ENCODE measurements at places on chromosomes 4 and X.

DNA sequence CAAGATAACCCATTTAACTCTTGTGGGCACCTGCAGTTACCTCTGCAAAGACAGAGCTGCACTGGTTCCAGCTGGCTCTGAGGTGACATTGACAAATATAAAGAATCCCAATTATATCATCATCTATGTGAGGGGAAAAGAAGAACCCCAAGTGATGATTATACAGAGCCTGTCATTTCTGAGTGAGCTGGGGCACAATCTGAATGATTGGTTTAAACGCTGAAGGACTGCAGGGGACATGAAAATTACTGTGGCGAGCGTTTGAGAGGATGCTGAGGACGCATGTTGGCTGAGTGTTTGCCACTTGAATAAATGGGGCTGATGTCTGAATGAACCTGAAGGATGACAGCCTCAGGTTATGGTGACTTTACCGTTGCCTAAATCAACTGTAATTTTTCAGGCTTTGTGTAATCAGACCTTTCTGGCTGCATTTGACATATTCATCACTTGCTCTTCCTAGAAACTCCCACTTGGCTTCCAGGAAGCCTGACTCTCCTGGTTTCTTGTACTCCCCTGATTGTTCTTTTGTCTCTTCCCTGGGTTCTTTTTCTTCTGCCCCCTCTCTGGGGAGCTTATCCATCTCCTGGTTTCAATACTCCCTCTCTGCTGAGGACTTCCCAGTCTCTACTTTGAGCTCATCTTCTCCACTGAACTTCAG lies 4.1 kb upstream of the HSD17B10 start:
- DNase-seq, result no peak

- DNase-seq, result no peak
These were observed 26.5 kb upstream of the CYBB start for GRCh38 chrX:37753384-37753783.

- peak; percentile 30 for DNase-seq
These were observed at the start of gene NHSL2 for GRCh38 chrX:71910643-71910985. NHSL2 (plus strand) TSS chrX:71910845.

DNA sequence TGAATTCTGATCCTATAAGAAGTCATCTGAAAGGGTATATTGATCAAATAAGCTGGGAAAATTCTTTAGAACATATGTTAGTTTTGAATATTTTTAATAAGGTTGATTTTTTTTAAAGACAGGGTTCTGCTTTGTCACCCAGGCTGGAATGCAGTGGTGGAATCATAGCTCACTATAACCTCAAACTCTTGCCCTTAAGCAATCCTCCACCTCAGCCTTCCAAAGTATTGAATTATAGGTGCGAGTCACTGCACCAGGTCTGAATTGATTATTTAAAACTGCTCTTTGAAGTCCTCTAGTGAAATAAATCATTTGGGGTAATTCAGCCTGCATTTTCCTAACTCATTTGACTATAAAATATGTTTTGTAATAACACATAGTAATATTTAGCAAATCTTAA lies 812.3 kb downstream of the PDHA2 start:
- DNase-seq, result no peak

DNA sequence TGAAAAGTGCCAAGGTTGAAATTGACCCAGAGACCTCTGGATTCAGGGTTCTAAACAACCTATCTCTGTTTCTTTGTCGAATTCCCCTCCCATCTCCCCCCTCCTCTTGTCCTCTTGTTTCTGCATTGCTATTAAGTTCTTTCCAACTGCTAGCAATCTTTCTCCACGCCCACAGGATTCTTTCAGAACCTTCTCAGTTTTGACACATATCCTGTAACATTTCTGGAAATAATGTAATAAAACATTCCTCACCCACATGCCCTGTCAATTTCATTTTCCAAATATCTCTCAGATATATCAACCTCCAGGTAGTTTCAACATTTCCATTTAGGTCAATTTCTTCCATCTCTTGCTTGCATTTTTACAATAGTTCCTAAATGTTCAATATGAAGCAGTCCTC lies 1105.9 kb downstream of the ARAP2 start:
- DNase-seq, result no peak

- no peak for DNase-seq
These were observed 75.4 kb downstream of the DDIT4L start for GRCh38 chr4:100114909-100115308.

- no peak for DNase-seq
These were observed 312.2 kb downstream of the TMA16 start for GRCh38 chr4:163806653-163807052.

DNA sequence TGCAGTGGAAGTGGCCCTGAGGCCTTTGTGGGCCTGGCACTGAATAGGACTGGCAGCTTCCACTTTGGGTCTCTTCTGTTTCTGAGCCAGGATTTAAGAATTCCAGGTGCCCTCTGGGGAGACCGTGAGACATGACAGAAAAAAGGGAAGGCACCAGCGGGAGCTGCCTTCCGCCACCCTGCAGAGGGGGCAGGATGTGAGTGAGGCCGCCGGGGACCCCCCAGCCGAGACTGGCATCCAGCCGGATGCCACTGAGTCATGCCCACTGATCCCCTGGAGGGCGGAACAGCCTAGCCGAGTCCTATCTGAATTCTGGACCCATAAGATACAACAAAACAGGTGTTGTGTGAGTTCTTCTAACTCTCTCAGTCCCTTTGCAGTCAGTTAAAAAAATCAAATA lies 41.3 kb downstream of the C4orf50 start:
- DNase-seq, result no peak

GRCh38 chrX:49037883-49038475 lies 5.2 kb downstream of the TFE3 start:
- no peak for DNase-seq

GRCh38 chr4:73729534-73730165 lies 10.7 kb upstream of the CXCL8 start:
- DNase-seq, result peak; percentile 0

GRCh38 chrX:1475881-1476280 lies 23.2 kb upstream of the ASMTL start:
- DNase-seq, result no peak

GRCh38 chr4:15848191-15848842 lies 70.2 kb downstream of the CD38 start:
- no peak for DNase-seq

GRCh38 chrX:150478496-150479492 lies 89.6 kb upstream of the MTM1 start:
- peak; percentile 31 for DNase-seq

DNA sequence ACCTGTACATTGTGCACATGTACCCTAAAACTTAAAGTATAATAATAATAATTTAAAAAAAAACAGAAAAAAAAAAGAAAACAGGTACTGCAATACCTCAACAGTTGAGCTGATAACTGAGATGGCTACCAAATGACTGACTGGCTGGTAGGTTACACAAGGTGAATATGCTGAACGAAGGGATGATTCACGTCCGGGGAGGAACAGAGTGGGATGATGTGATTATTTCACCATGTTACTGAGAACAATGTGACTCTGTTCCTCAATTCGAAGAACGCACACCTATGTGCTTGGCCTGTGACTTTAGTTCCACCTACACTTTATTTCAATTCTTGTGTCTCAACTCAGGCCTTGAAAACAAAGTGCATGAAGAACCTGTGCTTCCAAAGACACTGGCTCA lies 111.7 kb downstream of the CXXC4 start:
- DNase-seq, result no peak

DNA sequence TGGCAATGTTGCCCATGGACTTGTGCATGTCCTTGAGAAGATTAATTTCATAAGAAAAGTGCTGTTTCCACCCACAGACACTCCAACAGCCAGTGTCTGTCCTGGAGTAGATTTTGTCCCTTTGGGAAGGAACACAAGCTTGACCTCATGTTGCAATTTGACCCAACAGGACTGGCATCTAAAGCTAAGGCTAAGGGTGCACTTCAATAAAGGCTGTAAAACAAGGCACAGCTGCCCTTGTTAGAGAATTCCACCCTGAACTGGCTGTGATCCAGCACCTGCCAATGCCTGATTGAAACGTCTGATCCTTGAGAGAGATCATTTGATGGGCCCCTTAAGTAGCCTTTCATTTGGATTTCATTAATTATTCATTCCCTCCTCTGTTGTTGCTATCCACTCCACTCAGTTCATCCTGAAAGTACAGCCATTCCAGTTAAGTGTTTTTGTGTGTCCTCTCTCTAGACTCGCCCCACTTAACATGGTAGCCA lies 56.2 kb downstream of the CD99L2 start:
- no peak for DNase-seq

DNA sequence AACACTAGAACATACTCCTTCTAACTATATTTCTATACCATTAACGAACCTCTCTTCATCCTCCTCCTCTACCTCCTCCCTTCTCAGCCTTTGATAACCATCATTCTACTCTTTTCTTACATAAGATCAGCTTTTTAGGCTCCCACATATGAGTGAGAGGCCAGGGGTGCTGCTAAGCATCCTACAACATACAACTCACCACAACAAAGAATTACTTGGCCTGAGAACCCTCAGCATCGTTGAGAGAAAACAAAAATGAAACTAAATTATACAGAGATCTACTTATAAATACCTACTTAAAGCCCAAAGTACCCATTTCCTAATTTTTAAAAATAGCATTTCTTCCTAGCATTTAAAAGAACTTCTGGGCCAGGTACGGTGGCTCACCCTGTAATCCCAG lies 77.7 kb downstream of the CC2D2A start:
- no peak for DNase-seq

DNA sequence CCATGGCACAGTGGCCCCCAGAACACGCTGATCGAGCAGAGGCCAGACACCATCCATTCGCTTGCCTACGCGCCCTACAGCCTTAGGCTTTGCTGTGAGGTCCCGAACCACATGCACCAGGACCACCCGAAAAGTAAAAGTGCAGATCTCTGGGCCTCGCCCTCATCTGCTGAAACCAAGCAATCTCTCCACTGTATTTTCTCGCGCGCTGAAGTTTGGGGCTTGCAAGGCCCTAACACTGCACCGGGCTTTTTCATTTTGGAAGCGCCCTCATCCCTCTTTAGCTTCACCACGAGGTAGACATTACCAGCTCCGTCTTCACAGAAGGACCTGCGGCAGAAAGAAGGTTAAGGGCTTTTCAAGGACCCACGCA lies 21.2 kb downstream of the NKX3-2 start:
- DNase-seq, result no peak

GRCh38 chr4:56130606-56131155 lies 181.9 kb downstream of the CEP135 start:
- DNase-seq, result no peak

DNA sequence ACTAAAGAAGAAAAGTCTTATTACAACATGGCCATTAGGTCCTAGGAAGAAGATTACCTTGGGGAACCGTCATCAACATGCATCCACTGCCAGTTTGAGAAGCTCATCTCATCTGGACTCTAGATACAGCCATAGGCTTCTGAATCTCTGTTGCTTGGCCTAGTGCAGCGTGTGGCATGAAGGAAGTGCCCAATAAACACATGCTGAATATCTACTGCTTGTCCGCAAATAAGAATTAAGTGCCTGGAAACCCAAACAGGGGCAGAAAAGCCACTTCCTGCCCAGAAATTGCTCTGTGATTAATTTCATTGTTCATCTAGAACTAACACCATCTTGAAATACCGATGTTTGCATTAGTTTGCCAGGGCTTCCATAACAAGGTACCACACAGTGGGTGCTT lies 241.1 kb upstream of the KLF3 start:
- DNase-seq, result no peak

- DNase-seq, result no peak
These were observed 1630.0 kb downstream of the STIM2 start for GRCh38 chr4:28490669-28491068.

- no peak for DNase-seq
These were observed 132.8 kb downstream of the KCNIP4 start for GRCh38 chr4:21815651-21816377.

GRCh38 chrX:116823677-116824076 lies 360.9 kb upstream of the CT83 start:
- DNase-seq, result no peak

GRCh38 chr4:123198706-123199105 lies 197.9 kb upstream of the SPRY1 start:
- DNase-seq, result no peak

DNA sequence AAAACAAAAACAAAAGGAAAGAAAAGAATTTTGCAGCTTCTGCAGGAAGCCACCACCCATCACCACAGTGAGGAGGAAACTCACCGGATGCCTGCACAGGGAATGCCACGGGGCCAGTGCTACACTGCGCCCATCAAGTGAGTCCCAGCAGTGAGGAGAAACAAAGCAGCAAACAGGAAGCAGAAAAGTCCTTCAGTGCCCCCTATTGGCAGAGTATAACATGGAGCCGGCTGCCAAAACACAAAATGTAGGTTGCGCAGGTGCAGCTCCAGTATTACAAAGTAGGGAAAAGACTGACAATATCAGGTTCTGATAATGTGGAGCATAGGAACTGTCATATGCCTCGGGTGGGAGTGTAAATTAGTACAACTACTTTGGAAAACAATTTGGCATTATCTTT lies 23.3 kb upstream of the SCML2 start:
- DNase-seq, result peak; percentile 0

- no peak for DNase-seq
These were observed 225.1 kb downstream of the NR3C2 start for GRCh38 chr4:148216866-148217814.

GRCh38 chr4:184450743-184451535 lies 23.4 kb downstream of the IRF2 start:
- DNase-seq, result no peak

DNA sequence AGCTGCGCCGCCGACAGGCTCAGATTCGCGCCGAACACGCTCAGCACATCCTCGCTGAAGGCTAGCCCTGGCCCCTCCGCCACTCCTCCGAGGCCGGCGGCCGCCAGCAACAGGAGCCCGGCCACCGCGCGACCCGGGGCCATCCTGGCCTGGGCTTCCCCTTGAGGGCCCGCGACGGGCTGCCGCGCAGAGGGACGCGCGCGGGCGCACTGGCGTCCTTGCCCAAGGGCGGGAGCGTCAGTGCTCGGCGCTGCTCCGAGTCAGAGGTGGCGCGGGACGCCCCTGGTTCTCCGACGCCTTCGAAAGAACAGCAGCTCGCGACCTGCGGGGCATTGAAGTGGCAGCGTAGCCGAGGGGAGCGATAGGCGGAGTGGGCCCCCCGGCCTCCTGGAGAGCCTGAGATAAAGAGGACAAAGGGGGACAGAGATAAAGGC lies 745 bp downstream of the SLC39A8 start:
- peak; percentile 73 for DNase-seq

GRCh38 chr4:167218022-167218608 lies 16.2 kb downstream of the SPOCK3 start:
- no peak for DNase-seq

DNA sequence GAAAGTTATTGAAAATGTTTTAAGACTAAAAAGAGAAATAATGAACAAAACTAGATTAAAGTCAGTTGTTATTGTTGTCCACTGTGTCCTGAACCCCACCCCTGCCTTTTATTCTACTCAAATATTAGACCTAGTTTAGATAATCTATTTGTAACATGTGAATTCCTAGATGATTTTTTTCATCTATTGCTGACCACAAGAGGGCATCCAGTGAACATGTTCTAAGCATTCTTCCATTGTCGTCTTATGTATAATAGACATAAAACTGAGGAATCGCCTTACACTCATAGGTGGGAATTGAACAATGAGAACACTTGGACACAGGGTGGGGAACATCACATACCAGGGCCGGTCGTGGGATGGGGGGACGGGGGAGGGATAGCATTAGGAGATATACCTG lies 36.4 kb upstream of the HPRT1 start:
- DNase-seq, result no peak

All from stimulated activated naive CD4-positive, alpha-beta T cell treated with Interleukin-2 at 50 U/mL for 16 hours (primary cell).